ENCODE measurements at places on chromosomes 13 and 19.

DNA sequence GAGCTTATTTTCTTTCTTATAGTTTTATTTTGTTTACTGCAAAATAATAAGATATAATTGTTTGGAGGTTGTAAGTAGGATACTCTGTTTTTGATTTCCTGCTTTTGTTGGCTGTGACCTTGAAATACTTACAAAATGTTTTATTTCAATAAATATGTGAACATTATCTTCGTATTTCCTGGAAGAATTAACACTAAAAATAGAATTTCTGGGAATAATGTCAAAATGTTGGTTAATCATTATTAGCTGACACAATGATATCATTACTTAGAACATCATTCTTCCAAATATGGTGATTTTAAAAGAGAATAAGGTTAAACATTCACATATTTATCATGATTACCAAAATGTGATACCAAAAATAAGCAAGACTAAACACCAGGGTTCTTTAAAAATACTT is 1148.6 kb upstream of the PRR20A start:
- no peak for DNase-seq

- no peak for DNase-seq
Measured at GRCh38 chr19:2129486-2129885, 21.9 kb downstream of the AP3D1 start.

GRCh38 chr19:18418483-18419194 is 559 bp upstream of the SSBP4 start:
- no peak for DNase-seq

- no peak for DNase-seq
Measured at GRCh38 chr19:36939153-36939552, 23.0 kb downstream of the ZNF568 start.

GRCh38 chr19:8017808-8018207 is 12.4 kb upstream of the ELAVL1 start:
- no peak for DNase-seq

GRCh38 chr13:68369739-68370138 is 1139.6 kb upstream of the PCDH9 start:
- no peak for DNase-seq

DNA sequence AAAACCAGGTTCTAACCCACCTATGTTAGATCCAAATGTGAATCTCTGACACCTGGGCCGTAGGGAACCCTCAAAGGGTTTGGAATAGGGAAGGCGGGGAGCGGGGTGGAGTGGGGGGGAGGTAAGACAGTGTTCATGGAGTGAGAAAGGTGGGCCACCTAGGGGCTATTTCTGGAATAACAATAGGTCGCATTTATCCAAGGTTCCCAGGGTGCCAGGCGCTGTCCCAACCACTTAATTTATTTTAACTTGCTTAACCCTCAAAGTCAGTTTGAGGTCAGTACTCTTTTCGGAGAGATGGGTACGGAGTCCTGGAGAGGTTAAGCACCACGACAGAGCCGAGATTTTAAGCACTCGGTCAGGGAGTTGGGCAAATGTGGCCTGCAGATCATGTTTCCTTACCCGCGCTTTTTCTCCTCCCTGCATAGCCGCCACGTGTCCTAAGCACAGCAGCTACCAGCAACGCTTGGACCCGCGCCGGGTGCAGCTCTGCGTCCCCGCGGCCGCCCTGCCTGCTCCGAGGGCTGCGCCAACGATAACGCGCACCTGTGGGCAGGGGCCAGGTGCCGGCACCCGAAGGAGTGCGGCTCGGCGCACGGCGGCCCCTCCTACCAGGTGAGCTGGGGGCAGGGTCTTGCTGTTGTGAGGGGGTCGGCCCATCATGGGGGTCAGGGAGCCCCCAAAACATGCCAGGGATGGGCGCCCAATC is 25.0 kb upstream of the FXYD3 start:
- peak; percentile 43 for DNase-seq

- DNase-seq: no peak
Measured at GRCh38 chr13:28429685-28430290, 65.1 kb downstream of the FLT1 start.

GRCh38 chr19:29366757-29367156 is 153.8 kb upstream of the UQCRFS1 start:
- no peak for DNase-seq

GRCh38 chr19:1045247-1045603 is 5.3 kb downstream of the ABCA7 start:
- DNase-seq: no peak

DNA sequence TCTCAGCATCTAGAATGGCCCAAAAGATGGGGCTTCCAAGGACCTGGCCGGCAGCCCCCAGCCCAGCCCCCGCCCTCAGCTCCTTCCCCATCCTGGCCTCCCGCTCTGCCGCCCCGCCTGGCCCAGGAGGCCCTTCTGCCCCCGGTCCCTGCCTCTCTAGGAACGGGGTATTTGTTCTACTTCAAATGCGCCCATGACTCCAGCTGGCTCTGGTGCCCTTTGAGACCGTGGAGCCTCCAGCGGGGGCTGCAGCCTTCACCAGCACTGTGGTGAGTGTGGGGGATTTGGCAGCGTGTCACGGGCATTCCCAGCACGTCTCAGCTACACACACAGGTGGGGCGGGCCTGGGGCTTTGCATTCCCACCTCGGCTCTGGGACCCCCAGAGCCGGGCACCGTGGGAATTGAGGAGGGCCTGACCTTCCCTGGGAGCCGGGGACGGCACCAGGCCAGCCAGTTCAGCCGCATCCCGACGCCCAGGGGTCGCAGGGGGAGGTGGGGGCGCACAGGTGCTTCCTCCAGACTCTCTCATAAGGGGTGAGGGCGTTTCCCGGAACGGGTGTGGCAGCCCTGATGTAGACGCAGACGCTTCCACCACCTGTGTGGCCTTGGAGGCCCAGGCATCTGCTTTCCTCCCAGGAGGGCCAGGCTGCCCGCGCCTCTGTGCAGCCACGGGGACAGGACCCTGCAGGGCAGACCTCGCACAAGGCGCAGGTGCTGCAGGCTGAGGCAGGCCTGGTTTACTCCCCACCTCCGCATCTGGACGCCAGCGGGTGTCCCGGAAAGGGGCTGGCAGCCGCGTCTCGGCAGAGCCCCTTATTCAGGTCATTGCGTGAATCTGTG is 947 bp downstream of the ATP4B start:
- no peak for DNase-seq

GRCh38 chr19:3565139-3565538 is 7.6 kb upstream of the HMG20B start:
- no peak for DNase-seq

- peak; percentile 98 for DNase-seq
Measured at GRCh38 chr13:30866677-30867076, 39.4 kb upstream of the MEDAG start.

DNA sequence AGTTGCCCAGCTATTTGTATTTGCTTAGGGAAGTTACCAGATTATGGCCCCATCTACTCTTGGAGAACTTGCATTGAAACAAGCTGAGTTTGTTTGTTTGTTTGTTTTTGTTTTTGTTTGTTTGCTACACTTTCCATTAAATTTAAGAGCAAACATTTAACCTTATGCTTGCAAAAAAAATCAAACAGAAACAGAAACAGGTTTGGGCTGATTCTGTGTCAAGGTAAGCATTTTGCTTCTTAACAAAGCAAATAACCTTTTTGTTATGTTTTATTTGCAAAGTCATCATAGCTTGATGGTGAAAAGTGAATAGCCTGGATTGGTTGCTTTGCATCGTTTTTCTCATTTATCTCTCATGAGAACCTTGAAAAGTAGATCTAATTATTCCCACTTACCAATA is 531.8 kb downstream of the EFNB2 start:
- no peak for DNase-seq

DNA sequence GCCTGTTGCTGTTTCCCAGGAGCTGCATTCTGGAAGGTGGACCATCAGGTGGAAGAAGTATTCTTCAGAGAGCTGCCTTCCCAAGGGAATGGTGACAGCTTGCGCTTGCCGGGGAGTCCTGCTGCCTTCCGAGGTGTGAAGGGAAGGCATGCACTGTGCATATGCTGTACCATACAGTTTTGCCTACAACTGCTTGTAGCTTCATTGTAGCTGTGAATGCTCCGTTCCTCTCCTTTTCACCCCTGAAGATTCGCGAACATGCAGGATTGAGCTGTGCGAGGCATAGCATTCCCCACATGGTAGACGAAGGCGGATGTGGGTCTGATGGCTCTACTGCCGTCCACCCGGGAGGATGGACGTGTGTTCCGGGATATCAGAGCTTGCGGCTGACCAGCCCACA is 243.2 kb upstream of the TSHZ3 start:
- no peak for DNase-seq

GRCh38 chr13:24038841-24039330 is 121.6 kb upstream of the SPATA13 start:
- DNase-seq: no peak

DNA sequence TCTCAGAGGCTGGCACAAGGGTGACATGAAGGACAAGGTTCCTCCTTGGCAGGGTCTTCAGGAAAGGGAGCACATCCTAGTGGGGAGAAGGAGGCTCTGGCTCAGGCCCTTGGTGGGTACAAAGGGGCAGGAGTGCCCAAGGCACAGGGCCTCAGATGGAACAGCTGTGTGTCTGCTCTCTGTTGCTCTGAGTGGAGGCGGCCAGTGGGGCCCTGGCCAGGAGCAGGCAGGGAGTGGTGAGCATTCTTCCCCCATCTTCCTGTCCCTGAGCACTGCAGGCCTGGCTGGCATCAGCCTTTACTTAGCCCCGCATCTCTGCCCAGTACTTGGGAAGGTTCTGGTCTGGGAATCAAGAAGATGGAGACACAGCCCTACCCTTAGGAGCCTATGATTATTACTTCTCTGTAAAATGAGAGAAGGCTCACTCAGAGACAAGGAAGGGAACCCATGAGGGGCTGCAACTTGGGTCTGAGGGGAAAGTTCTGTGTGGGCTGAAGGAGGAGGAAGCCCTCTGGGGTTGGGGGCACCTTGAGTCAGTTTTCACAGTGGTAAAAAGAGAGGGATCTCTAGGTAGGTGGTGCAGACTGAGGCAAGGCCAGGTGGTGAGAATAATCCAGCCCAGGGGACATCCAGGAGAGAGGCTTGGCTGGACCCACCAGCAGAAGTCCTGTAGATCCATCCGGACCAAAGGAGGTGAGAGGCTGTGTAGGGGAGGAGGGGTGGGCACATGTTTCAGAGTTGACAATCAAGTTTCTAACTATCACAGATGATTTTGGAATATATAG is 173.5 kb downstream of the TSHZ3 start:
- DNase-seq: no peak

DNA sequence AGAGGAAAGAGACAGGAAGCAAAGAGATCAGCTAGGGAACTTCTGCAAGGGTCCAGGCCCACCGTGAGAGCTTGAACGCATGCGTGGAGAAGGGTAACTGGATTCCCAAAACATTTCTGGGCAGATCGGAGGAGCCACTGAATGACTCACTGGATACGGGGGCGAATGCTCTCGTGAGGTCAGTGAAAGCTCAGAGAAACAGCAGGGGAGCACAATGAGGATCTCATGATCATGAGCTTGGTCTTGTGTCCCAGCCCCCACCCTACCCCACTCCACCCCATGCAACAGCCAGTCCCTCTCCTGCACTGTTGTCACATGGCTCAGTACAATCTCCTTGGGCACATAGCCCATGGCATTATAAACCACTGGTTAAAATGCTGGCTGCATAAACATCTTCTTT is 40.6 kb downstream of the DCLK1 start:
- DNase-seq: no peak

DNA sequence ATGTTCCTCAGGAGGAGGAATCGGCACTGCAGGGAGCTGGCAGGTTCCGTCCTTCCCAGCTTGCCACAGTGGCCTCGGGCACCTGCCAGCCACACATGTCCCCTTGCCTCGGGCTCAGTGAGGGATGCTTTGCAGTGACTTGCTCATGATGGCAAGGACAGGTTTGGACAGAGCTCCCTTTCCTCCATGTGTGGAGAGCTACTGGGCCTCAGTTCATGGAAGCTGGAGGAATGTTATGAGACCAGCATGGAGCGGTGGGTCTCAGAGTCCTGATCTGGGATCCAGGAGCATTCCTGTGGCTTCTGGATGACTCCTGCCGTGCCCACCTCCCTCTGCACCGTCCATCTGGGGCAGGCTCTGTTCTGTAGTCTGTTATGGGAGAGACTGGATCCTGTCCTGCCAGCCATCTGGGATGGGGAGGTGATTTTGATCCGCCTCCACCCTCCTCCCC is 59.2 kb downstream of the SIPA1L3 start:
- DNase-seq: no peak

DNA sequence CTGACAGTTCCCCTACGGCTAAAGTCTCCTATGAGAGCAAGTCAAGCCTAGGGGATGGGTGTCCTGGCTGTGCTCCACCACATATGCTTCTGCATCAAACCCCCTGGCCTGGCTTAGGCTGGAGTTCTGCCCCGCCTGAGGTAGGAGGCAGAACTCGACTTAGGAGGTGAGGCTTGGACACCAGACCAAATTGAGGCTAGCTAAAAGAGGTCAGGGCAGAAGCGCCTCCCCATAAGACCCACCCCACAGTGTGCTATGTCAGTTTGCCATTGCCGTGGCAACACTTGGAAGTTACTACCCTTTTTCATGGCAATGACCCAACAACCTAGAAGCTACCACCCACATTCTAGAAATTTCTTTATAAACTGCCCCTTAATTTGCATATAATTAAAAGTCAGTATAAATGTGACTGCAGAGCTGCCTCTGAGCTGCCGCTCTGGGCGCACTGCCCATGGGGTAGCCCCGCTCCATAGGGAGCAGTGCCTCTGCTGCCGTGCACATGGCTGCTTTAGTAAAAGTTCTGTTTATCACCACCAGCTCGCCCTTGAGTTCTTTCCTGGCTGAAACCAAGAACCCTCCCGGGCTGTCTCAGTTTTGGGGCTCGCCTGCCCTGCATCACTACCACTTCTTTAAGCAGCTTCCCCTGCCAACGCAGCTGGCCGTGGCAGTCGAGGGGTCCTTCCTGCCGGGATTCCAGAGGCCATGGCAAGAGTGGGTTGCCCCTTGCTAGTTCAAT is 20.2 kb downstream of the AP1M1 start:
- DNase-seq: no peak

DNA sequence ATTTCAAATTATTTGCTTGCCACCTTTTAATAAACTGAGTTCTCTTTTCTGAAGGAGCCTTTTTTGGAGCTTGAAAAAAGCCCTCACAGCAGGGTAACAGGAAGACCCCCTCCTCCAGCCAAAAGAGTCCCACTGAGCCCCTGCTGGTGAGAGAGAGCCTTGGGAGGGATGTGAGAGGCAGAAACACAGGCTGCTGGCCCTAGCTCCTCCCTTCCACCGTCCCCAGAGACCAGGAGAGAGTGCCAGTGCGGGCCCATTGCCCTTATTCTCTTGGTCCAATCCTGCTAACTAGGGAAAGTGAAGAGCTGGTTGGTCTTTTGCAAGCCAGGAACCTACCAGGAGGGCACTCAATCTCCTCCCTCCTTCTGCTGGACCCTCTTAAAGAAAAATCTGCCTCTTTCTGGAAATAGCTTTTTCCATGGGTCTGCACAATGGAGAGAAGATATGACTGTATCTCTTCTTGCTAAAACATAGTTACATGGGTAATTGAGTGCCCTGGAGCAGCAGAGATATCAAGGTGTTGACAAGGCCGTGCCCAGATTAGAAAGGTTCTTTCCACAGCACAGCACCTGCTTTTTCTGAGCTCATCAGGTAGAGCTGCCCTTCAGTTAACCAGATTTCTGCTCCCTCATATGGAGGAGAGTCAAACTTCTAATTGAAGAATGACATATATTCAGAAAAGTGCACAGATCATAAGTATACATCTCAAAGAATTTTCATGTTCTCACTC is 113.9 kb downstream of the LRCH1 start:
- DNase-seq: no peak

- no peak for DNase-seq
Measured at GRCh38 chr13:61142506-61142905, 273.1 kb downstream of the PCDH20 start.

GRCh38 chr13:30870049-30870884 is 35.8 kb upstream of the MEDAG start:
- DNase-seq: no peak

All from NCI-H524 treated with DMSO at 0.1 percent for 48 hours (cell line).